Activated naive CD4-positive, alpha-beta T cell treated with anti-CD3 and anti-CD28 coated beads, Interleukin-2, amount 10 ng/mL, durations not matched to agents 7 days and 5 days (primary cell): ENCODE measurements at places on chromosomes 13 and 19.

DNA sequence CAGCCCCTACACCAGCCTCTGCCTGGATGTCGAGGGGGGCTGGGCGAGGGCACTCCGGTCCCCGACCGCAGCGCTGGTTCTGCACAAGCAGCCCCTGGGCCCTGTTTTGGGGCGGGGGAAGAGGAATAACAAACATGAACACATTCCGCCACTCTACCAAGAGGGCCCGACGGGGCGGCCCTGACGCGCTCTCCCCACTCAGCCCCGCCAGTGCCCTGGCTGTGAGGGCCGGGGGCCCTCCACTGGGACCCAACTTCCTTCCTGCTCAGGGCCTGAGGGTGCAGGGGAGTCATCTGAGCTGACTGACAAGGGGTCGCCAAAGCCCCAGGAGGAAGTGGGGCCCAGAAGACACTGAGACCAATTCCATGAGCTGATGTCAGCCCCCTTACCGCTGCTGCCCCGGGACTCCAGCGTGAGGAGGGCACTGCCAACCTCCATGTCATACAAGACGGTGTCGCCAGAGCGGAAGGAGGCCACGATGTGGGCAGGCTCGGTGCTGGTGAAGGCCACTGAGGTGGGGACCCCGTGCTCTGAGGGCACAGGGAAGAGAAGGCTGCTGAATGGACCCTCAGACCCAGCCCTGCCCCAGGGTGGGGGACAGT, 5.6 kb upstream of the PRKD2 start:
- DNase-seq: no peak

GRCh38 chr13:27621366-27622101, at the start of gene POLR1D:
TSS of gene POLR1D (plus strand) at chr13:27621892. CDS start at chr13:27621984, 92 bp downstream.
- peak; percentile 87 for DNase-seq

- DNase-seq: no peak
Measured at GRCh38 chr19:21674454-21674853, 92.9 kb downstream of the ZNF100 start.

- no peak for DNase-seq
Measured at GRCh38 chr13:68232351-68233130, 1002.4 kb upstream of the PCDH9 start.

DNA sequence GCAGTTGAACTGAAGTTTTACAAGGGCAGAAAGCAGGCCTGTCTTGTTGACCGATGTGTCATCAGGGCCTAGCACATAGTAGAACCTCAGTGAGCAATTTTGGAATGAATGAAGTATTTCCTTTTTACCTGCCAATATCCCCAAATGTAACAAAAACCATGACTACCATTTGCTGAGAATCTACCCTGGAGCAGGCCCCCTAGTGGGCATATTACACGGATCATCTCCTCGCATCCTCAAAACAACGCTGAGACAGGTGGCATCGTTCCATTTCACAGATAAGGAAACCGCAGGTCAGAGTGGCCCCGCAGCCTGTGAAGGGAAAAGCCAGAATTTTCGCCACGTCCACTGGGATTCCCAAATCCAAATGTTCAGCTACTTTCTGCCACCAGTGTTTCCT, 77.9 kb downstream of the CACNA1A start:
- DNase-seq: peak; percentile 26

DNA sequence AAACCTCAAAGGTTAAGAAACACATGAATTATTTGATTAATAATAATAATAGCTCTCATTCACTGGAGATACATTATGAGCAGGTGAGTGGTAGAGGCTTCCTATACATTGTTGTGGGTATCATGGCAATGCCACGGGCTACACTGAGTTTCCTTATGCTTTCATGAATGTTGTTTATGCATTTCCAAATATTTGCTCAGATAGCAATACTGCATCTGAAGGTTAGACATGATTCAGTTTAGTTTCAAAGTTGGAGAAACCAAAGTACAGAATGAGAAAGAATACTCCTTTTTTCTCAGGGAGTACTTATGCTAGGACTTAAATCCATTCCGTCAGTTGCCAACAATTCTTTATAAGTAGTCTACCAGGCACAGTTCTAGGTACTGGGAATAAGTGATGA, 108.5 kb downstream of the FRY start:
- DNase-seq: no peak

DNA sequence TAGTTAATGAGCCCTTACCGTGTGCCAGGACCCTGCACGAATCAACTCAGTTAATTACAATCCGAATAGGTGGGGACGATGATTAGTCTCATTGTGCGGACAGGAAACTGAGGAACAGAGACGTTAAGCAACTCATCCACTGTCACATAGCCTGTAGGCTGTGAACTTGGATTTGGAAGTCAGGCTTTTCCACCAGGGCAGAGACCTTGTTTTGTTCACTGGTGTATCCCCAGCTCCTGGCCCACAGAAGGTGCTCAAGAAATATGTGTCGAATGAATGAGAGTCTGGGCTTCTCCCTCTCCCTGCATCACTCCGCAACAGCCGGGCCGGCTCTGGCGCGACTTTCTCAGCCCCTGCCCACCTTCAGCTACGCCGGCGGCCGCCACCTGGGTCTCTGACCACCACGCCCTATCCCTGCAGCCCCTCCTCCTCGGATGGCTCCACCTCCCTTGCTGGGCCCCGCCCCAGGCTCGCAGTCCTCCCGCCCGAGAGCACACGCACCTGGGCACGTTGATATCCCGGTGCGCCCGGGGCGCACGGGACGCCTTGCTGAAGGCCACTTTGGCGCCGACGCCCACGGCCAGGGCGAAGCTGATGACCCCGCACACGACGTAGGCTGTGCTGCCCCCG, 1.3 kb downstream of the SHISA7 start:
- DNase-seq: no peak

- no peak for DNase-seq
Measured at GRCh38 chr19:17778968-17779929, 15.7 kb upstream of the B3GNT3 start.

- DNase-seq: no peak
Measured at GRCh38 chr13:35471706-35472322, 4.7 kb downstream of the MAB21L1 start.

GRCh38 chr13:101880581-101880980, 428.1 kb downstream of the ITGBL1 start:
- DNase-seq: no peak

- no peak for DNase-seq
Measured at GRCh38 chr13:110475117-110475516, 86.4 kb downstream of the RAB20 start.

- DNase-seq: no peak
Measured at GRCh38 chr13:60753641-60754040, 356.6 kb downstream of the TDRD3 start.

GRCh38 chr13:40666933-40667621, 636 bp upstream of the FOXO1 start:
- no peak for DNase-seq

DNA sequence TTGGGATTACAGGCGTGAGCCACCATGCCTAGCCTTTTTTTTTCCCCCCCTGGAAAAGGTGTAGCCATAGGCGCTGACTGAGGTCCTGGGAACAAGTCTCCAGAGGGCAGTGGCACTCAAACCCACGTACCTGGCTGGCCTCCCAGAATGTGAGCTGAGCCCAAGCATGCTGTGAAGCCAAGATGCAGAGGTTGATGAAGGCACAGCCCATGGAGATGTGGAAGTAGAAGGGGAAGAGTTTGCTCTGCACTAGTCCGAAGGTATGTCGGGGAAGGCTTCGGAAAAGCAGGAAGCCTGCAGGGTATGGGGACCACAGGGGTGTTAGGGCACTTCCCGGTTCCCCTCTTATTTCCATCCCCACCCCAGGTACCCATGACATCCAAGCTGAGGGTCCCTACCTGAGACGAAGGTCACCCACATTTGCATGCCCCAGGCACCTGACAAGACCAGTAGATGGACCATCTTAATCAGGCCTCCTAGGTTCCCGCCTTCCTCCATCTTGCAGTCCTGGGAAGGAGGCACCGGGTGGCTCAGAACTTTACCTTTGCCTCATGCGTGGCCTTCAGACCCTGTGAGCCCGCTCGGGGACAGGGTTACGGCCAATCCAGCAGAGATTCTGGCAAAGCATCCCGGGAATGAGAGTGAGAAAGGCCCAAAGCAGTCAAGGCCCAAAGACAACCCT, 805 bp downstream of the TMEM205 start:
- no peak for DNase-seq
